ENCODE measurements at places on chromosomes 13 and 19.

DNA sequence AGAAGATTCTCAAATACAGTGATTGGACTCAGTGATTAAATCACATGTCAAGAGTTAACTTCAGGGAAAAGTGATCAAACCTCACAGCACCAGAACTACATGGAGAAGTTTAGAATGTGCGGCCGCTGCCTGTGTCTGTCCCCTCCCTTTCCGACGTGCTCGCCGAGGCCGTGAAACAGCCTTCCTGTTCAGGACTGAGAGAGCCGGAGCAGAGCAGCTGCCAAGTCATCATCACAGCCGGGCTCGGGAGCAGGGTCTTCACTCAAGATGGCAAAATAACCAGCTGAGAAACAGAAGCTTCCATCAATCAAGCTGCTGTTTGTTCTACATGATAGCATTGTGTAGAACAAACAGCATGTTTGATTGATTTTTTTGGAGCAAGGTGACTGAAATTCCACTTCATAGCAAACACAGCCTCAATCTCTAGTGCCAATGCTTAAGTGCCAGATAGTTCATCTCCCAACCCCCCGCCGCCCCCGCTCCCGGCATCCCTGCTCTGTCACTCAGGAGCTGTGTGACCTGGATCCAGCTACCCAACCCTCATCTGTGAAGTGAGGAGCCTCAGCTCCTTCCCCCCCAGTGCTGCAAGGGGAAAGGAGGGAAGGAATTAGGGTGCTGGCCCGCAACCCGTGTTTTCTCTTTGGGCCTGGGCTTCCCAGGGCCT, 70.6 kb downstream of the HSPH1 start:
- DNase-seq, result no peak

DNA sequence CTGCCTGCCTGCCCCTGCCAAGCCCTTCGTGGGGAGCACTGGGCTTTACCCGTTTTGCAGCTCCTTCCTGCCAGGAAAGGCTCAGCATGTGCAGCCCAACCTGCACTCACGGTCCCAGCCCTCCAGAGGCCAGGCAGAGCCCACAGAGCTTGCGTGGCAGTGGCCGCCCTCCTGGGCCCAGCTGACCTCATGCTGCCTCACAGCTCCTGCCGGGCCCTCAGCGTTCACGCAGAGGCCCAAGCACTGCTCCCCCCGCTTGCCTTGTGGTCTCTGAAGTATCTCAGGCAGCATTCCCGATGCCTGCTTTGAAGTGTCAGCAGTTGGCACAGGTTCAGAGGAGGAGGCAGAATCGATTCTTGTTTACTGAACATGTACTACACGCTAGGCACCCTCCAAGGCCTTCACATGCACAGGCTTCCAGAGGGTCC, 32.5 kb downstream of the CAPN12 start:
- no peak for DNase-seq

GRCh38 chr13:78589206-78589605, 14.1 kb downstream of the POU4F1 start:
- DNase-seq, result no peak

- DNase-seq, result no peak
Observed at GRCh38 chr13:45892513-45892912, 41.0 kb upstream of the SIAH3 start.

DNA sequence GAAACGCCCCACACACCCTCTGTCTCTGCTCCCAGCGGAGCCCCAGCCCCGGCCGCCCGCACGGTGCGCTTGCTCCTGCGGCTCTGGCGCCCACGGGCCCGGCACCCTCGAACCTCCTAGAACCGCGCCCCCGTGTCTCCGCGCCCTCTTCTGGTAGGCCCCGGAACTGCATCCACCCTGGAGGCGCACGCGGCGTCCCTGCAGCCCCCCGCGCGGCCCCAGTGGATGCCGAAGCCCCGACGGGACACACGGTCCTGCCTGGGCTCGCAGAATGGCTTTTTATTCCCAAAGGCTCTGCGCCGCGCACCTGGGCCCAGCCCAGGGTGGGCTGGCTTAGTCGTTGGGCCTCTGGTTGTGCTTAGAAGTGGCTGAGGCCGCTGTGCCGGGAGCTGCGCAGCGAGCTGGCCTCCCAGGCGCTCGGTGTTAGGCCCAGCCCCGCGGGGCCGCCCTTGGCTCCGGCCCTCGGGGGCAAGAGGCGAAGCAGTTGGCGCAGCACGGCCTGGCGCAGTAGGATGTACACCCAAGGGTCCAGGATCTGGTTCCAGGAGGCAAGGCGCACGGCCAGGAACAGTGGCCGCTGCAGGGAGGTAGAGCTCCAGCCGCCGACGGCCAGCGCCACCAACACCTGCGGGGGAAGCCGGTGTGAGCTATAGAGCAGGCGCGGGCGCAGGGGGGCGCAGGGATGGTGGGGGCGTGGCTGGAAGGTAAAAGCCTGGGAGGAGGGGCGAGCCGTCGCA, 2.8 kb downstream of the PTGER1 start:
- peak; percentile 83 for DNase-seq

DNA sequence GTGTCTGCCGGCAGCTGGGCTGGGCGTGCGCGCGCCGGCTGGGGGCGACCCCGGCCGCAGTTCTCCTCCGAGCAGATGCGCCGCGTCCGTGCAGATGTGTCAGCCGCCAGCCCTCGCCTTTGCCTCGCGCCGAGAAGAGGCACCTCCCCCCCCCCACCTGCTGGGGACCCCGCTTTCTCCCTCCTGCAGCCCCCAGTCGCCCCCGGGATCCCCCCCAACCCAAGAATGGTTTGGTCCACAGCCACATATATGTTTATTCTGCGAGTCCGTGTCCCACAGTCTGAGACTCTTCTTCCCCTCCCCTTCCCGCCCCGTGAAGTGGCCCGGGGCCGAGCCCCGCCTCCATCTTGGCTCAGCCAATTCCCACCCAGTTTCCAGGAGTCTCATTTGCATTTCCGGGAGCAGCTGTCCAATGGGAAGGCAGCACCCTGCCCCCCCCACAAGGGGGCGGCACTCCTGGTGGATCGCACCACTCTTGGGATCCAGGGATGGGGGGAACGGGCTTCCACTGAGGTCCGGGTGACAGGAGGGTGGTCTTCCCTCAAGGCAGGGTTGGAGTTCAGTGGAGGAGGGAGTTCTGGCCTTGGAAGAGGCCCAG, 8.6 kb downstream of the ISOC2 start:
- DNase-seq, result no peak

- no peak for DNase-seq
Observed at GRCh38 chr13:76796851-76797250, 89.4 kb downstream of the KCTD12 start.

DNA sequence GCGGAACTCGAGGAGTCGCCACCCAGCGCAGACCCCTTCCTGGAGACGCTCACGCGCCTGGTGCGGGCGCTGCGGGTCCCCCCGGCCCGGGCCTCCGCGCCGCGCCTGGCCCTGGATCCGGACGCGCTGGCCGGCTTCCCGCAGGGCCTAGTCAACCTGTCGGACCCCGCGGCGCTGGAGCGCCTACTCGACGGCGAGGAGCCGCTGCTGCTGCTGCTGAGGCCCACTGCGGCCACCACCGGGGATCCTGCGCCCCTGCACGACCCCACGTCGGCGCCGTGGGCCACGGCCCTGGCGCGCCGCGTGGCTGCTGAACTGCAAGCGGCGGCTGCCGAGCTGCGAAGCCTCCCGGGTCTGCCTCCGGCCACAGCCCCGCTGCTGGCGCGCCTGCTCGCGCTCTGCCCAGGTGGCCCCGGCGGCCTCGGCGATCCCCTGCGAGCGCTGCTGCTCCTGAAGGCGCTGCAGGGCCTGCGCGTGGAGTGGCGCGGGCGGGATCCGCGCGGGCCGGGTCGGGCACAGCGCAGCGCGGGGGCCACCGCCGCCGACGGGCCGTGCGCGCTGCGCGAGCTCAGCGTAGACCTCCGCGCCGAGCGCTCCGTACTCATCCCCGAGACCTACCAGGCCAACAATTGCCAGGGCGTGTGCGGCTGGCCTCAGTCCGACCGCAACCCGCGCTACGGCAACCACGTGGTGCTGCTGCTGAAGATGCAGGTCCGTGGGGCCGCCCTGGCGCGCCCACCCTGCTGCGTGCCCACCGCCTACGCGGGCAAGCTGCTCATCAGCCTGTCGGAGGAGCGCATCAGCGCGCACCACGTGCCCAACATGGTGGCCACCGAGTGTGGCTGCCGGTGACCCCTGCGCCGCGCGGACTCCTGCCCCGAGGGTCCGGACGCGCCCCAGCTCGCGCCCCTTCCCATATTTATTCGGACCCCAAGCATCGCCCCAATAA, 2.3 kb downstream of the AMH start:
- DNase-seq, result no peak

GRCh38 chr19:51012661-51013190, 6.8 kb downstream of the KLK10 start:
- no peak for DNase-seq

- no peak for DNase-seq
Observed at GRCh38 chr13:29137995-29138394, 317.9 kb downstream of the MTUS2 start.

- no peak for DNase-seq
Observed at GRCh38 chr19:33719366-33720154, 77.1 kb upstream of the KCTD15 start.

GRCh38 chr13:23985060-23985459, 87.8 kb upstream of the C1QTNF9B start:
- no peak for DNase-seq

DNA sequence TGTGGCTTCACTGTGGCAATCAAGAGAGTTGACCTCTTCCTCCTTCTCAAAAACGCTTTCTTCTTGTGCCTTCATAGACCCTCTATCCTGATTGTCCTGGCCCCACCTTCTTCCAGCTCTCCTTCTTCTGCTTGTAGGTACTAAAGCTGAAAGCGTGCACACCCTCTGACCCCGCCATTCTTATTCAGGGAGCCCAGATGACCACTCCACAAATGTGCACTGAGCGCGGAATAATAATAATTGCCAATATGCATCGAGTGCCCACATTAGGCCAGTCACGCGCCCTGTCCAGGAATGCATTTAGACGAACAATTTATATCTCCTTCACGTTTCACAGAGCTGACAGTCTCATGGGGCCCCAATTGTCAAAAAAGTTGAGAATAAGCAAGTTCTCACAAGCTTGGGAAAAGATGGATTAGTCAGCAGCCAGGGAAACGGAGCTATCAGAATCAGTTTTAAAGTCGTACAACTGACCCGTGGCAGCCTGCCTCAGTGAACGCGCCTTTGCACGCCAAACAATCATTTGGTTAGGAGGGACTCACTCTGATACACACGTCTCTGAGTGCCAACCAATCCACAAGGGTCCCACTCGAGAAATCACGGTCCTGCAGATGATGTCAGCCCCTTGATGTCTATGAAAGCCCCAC, 36.7 kb upstream of the PEG3 start:
- DNase-seq, result no peak

- DNase-seq, result no peak
Observed at GRCh38 chr19:4453232-4454179, 4.1 kb downstream of the UBXN6 start.

DNA sequence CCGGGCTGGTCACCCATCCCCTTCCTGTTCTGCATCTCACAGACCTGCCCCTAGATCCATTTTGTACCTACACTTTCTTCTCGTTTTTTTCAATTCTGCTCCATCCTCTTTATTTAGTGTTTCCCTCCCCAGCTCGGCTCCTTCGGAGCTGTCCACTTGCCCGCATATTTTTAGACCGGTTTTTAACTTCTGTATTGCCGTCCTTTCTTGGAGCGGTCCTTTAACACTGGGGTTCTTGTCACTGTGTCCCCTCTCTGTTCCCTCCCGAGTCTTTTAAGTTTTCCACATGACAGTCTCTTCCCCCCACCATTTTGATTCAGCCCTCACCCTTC, 1.7 kb downstream of the ARHGAP35 start:
- no peak for DNase-seq

DNA sequence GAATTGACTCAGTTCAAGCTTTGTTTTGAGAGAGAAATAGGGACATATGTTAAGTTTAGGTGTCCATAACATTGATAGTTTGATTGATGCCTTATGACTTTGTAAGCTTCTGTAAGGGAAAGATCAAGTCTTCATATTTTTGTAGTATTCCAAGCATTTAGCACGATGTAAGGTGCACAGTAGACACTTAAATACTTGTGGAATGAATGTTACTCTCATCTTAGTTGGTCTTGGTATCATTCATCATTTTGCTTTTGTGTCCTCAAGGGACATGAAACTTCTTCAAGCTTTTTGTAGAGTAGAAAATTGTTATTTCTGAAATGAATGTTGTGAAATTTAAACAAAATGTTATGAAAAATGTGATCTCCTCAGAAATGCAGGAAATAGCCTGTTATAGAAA, 10.1 kb downstream of the TDRD3 start:
- DNase-seq, result no peak

DNA sequence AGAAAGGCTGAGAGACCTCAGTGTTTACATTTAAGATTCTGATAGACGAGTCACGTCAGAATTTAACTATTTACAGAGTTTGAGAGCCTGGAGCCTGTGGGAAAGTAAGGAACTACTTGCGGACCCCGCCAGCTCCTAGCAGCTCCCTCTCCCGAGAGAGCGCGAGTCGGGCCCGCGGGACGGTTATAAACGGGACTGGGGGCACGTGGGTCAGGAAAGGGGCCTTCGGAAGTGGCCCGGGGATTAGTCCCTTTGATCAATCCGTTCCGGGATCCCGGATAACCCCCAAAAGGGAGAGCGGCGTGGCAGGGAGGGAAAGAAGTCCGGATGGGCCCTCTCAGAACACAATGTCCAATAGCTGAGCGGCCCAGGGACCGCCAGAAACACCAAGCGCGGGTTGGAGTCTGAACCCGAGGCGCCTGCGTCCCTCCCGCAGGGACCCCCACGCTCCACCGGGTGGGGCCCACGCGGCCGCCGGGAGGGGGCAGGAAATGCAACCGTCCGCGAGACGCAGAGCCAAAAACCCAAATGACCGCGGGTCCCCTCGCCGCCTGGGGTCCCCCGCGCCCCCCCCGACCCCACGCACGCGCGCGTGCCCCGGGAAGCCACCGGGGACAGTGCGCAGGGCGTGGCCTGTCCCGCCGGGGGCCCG, 3.6 kb downstream of the ZIC5 start:
- DNase-seq, result no peak

DNA sequence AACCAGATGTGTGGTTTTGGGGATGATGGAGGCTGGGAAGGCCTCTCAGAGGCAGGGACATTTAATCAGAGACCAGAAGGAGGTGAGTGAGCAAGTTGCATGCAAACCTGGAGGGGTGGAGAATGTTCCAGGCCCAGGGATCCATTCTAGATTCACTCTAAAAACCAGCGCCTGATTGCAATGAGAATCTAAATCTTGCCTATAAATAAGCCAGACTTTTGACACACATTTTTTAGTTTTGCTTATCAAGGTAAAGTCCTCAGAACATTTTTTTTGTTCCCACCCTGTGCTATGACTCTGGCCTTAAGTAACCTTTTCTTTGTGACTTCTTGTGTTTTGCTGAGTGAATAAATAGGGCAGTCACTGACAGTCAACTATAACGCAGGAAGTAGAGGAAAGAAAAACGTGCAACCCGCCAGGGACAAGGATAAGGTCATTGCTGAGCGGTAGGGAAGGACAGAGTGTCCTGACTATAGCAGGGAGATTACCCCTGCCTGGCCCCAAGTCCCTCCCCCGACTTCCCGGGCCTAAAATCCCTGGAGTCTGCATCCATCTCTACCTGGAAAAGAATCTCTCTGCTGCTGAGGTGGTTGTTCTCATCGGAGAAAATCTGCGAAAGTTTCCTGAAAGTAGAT, 14.4 kb downstream of the RGL3 start:
- no peak for DNase-seq

DNA sequence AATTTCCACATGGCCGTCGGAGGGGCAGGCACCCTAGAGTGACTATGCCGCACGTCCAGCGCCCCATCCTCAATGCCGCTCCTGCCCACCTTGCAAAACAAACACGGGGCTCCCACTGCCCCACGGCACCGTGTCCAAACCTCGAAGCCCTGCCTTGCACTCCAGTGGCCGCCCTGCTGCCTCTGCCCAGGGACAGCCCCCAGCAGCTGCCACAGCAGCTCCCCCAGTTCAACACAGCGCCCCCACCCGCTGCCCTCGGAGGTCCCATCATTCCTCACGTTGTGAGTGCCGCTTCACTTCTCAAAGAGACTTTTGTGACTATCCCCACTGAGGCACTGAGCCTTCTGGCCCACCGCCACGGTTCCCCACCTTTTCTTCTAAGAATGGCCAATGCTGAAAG, 22.3 kb upstream of the TMEM160 start:
- DNase-seq, result no peak

Measured in stimulated activated CD8-positive, alpha-beta memory T cell treated with anti-CD3 and anti-CD28 coated beads, Interleukin-7, amount 100 ng/mL, for 1 hour (primary cell).